Testis (tissue), 5 donors: ENCODE measurements at places on chromosomes 4 and X. TPM values are rescaled to one million over a fixed set of nuclear protein-coding genes. Genes with fewer than 3 reads are reported as not detected.

The PDE6B gene
- total RNA-seq: 5.9 TPM

The GPR143 gene
- total RNA-seq: 1.7 TPM

DNA sequence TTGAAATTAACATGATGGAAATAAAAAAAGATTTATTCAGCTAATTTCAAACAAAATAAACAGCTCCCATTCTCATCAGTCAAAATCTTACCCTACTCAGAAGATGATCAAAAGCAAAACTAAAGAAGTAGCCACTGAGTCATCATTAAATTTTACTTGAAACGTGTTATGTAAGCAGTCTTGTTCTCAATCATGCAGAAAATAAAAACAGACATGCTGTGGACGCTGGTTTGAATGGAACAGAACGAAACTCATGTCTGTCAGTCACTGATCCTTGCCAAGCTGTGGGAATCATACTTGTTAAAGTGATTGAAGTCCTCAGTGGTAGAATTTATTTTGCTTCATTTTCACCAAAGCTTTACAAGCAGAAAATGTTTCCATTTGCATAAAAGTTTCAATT, 77.2 kb upstream of the TLR3 start:
- no peaks in the 10 kb centered on the region for H3K27me3 ChIP-seq
- no peak overlapping the region for H3K27ac ChIP-seq
- H3K4me3 ChIP-seq: no peak overlapping the region
- H3K4me1 ChIP-seq: no peaks in the 10 kb centered on the region
- DNase-seq: no peak
- H3K36me3 ChIP-seq: no peaks in the 10 kb centered on the region

- no peaks in the 10 kb centered on the region for H3K4me1 ChIP-seq
- H3K27me3 ChIP-seq: no peaks in the 10 kb centered on the region
- H3K4me3 ChIP-seq: no peak overlapping the region
- no peak for DNase-seq
- H3K36me3 ChIP-seq: no peaks in the 10 kb centered on the region
These were observed 71.9 kb downstream of the STARD8 start for GRCh38 chrX:68719181-68719903.

GRCh38 chrX:48025561-48025960, 18.8 kb downstream of the SPACA5 start:
- no peaks in the 10 kb centered on the region for H3K27me3 ChIP-seq
- peak; percentile 59 for DNase-seq
- no peaks in the 10 kb centered on the region for H3K4me1 ChIP-seq
- H3K27ac ChIP-seq: no peak overlapping the region
- no peaks in the 10 kb centered on the region for H3K36me3 ChIP-seq

GRCh38 chr4:48049483-48049882, 32.9 kb downstream of the NIPAL1 start:
- H3K4me1 ChIP-seq: no peaks in the 10 kb centered on the region
- H3K27me3 ChIP-seq: no peaks in the 10 kb centered on the region
- DNase-seq: no peak
- no peak overlapping the region for H3K27ac ChIP-seq
- no peaks in the 10 kb centered on the region for H3K36me3 ChIP-seq
- no peak overlapping the region for H3K4me3 ChIP-seq

- H3K4me3 ChIP-seq: no peak overlapping the region
- DNase-seq: no peak
- no peak overlapping the region for H3K27ac ChIP-seq
- H3K27me3 ChIP-seq: no peaks in the 10 kb centered on the region
- H3K4me1 ChIP-seq: no peaks in the 10 kb centered on the region
These were observed 23.3 kb downstream of the TRMT2B start for GRCh38 chrX:101028562-101028961.

GRCh38 chrX:115363897-115364296, 74.4 kb downstream of the LUZP4 start:
- H3K4me1 ChIP-seq: no peaks in the 10 kb centered on the region
- H3K27ac ChIP-seq: no peak overlapping the region
- DNase-seq: no peak

DNA sequence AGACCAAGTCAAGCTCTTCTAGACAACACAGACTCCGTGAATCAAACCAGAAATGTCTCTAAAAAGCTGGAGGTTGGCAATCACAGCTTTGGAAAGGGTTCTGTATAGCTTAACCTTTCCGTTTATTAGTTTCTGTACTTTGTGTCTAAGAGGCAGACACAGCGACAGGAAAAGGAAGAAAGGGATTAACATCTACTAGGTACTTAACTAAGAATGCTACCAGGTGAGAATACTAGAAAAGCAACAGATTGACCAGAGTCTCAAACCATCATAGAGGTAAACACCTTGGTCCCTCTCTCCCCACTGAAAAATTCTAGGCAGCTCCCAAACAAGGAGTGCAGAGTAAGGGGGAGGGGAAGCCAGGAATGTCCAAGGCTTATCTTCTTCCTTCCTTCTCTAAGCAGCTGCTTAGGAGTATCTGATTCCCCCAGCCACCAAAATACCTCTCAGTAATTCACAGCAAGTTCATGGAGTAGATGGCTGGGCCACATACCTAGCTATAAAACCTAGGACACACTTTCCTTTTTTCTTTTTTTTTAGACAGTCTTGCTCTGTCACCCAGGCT, 80.8 kb downstream of the APBB2 start:
- no peak overlapping the region for H3K4me3 ChIP-seq
- H3K27me3 ChIP-seq: no peaks in the 10 kb centered on the region
- no peak for DNase-seq
- no peak overlapping the region for H3K27ac ChIP-seq
- H3K36me3 ChIP-seq: no peaks in the 10 kb centered on the region
- H3K4me1 ChIP-seq: peaks cover 5% of the 10 kb centered on the region

- H3K27me3 ChIP-seq: no peaks in the 10 kb centered on the region
- no peak for DNase-seq
- no peaks in the 10 kb centered on the region for H3K36me3 ChIP-seq
These were observed 641.0 kb upstream of the FRG1 start for GRCh38 chr4:189299706-189300105.

- H3K27ac ChIP-seq: no peak overlapping the region
- H3K27me3 ChIP-seq: no peaks in the 10 kb centered on the region
- H3K4me3 ChIP-seq: no peak overlapping the region
- no peaks in the 10 kb centered on the region for H3K4me1 ChIP-seq
These were observed 67.2 kb downstream of the ANK2 start for GRCh38 chr4:113116414-113117357.
